Thoracic aorta endothelial cell (primary cell): ENCODE measurements at places on chromosomes 6 and 20. TPM values are rescaled to one million over a fixed set of nuclear protein-coding genes. Genes with fewer than 3 reads are reported as not detected.

LRP11 gene
- 20.6 and 24.7 TPM in 2 replicates for total RNA-seq

RFX6 gene
- total RNA-seq = not detected in 2 replicates

NCOA6 gene
- 11.3 and 15.7 TPM in 2 replicates for total RNA-seq

OR2J3 gene
- not detected in 2 replicates for total RNA-seq

ARID1B gene
- 73.1 and 86.7 TPM in 2 replicates for total RNA-seq

SPAG4 gene
- 6.5 and 7.8 TPM in 2 replicates for total RNA-seq

DLL1 gene
- total RNA-seq = 1.2 TPM in 2 replicates

HMGCLL1 gene
- 0.40 TPM in 1 of 2 replicates, not detected in the other for total RNA-seq

PKIB gene
- total RNA-seq = 0.22 TPM in 1 of 2 replicates, not detected in the other

CUL7 gene
- total RNA-seq = 22.8 and 23.7 TPM in 2 replicates

MOXD1 gene
- under 0.01 and 0.07 TPM in 2 replicates for total RNA-seq

CST2 gene
- total RNA-seq = not detected in 2 replicates

ETV7 gene
- 0.13 and 0.14 TPM in 2 replicates for total RNA-seq

RIPPLY2 gene
- total RNA-seq = not detected in 2 replicates

RRAGD gene
- total RNA-seq = 0.27 and 1.1 TPM in 2 replicates

MUC21 gene
- not detected in 2 replicates for total RNA-seq

SEMG2 gene
- total RNA-seq = not detected in 2 replicates

HECA gene
- 27.3 and 36.8 TPM in 2 replicates for total RNA-seq

MYH7B gene
- under 0.01 TPM in 1 of 2 replicates, not detected in the other for total RNA-seq

CCDC170 gene
- total RNA-seq = under 0.01 and 0.14 TPM in 2 replicates

CLIC5 gene
- under 0.01 and 0.07 TPM in 2 replicates for total RNA-seq

C6orf15 gene
- total RNA-seq = not detected in 2 replicates

DAAM2 gene
- total RNA-seq = under 0.01 and 0.07 TPM in 2 replicates

BPIFA1 gene
- total RNA-seq = not detected in 2 replicates

TMC2 gene
- total RNA-seq = not detected in 2 replicates

ADA gene
- total RNA-seq = 14.1 and 14.5 TPM in 2 replicates

SMLR1 gene
- not detected in 2 replicates for total RNA-seq

RAMACL gene
- total RNA-seq = 6.0 and 8.7 TPM in 2 replicates

IL17F gene
- total RNA-seq = not detected in 2 replicates

CENPW gene
- 30.1 and 33.7 TPM in 2 replicates for total RNA-seq

TP53TG5 gene
- not detected in 2 replicates for total RNA-seq

ABHD16B gene
- total RNA-seq = not detected in 2 replicates

SRC gene
- 17.0 and 26.9 TPM in 2 replicates for total RNA-seq

TRDN gene
- not detected in 2 replicates for total RNA-seq

BIRC7 gene
- 0.27 TPM in 1 of 2 replicates, not detected in the other for total RNA-seq

MTHFD1L gene
- 70.6 and 80.5 TPM in 2 replicates for total RNA-seq
